ENCODE measurements at places on chromosomes 13 and 19.

GRCh38 chr13:110965038-110965754 lies 50.3 kb upstream of the ANKRD10 start:
- DNase-seq = no peak

DNA sequence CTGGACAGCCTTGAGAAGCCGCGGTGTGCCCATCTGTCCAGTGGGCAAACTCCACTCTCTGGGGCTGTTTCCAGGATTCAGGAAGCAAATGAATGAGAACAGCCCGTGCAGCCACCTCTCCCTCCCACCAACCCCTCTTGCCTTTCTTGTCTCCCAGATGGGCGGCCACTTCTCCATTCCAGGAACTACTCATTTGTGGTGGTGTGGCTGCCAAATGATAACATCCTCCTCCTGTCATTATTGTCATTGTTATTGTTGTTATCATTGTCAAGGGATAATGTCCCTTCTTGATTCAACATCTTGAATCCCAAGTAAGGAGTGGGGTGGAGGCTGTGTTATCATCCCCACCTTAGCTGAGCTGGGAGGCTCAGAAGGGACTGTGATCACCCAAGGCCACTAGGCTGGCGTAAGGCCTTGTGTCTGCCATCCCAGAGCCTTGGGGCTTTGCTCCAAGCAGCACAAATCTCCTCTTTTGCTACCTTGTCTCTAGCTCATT lies 1.6 kb downstream of the DNM2 start:
- no peak for DNase-seq

DNA sequence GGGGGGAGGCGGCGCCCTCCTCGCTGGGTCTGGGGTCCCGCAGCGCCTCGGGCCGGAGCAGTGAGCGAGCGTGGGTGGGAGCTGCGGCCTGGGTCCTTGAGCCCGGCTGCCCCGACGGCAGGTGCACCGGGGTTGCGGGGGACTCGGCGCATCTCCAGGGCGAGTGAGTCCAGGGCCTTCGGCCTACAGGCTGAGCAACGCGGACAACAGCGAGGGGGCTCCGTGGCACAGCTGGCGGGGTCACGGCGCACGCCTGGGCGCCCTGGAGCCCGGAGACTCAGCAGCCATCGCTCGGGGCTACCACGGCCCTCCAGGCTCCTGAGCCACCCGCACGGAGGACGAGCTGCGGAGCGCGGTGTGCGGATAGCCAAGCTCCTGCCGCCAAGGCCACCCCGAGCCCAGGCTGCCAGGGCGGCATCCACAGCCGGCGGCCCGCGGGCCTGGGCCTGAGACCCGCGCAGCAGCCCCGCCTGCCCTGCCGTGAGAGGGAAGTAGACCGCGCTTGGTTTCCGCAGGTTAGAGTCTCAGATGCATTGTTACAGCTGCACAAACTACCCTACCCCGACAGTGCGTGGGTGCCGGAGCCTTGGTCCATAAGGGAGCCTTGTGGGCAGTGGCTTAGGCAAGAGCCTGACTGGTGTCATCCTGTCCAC lies 253.9 kb upstream of the SGCG start:
- DNase-seq = no peak

DNA sequence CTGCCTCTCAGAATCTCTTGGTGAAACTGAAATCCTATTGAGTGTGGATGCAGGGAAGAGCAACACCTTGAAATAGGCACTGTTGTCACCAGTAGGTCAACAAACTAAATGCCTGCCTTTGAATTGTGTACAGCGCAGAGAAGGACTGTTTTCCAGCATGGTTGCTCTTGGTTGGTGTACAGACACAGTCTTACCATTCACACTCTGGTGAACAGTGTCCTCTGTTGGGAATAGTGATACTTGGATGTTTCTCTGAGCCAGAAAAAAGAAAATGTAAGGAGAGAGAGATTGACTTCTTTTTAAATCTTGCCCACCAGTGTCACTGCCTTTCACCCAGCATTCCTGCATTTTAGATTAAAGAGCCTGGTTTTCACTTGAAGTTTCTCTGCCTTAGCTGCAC lies 179.7 kb downstream of the STK24 start:
- no peak for DNase-seq

DNA sequence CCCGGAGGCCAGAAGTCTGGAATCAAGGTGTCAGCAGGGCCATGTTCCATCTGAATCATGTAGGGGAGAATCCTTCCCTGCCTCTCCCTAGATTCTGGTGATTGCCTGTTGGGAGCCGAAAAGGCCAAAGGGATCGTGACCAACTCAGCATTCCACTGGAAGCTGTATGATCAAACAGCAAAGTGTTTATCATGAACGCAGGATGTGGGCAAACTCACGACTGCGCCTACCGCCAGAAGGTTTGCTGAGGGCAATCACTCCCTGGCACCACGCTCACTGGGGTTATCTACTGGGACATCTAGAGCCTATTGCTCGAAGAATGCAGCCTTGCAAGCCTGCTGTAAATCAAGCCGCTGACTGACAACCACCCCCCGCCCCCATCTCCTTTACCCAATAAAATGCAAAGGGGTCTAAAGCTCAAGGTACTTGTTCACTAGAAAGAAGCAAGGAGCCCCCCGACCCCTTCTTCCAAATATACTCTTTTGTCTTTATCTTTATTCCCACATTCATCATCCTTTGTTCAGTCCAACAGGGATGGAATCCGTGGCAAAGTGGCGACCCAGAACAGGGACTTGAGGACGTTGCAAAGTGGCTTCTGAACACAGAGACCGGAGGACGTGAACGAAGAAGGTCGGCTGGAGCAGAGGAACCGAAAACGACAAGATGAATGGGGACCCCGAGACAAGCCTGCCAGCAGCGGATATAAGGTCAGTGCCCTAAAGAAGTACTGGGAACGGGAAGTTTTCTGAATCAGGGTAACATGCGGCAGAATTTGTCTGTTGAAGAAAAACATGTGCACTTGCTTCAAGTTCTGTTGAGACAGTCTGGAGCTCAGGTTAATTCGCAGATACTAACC lies 16.8 kb downstream of the CLEC4M start:
- DNase-seq = no peak

DNA sequence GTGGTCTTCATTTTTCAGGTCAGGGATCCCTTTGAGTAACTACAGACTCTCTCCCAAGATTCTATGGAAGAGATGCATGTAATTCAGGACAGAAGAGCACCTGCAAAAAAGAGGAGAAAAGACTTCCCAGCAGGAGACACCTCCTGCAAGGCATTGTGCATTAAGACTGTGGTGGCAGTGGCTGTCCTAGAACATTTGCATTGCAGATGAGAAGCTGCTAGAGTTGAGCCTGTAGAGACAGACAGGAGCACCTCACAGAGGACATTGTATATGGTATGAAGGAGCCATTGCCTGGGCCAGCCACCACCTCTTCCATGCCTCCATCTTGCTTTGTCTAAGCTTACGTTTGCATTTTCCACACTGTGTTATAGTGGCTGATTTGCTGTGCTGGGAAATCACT lies 11.2 kb upstream of the MYO16 start:
- DNase-seq = no peak

- DNase-seq = no peak
Observed at GRCh38 chr13:45370922-45371406, 30.0 kb upstream of the TPT1 start.

GRCh38 chr13:31198519-31198918 lies 1.3 kb upstream of the B3GLCT start:
- no peak for DNase-seq

GRCh38 chr13:35704331-35704730 lies 227.8 kb upstream of the MAB21L1 start:
- no peak for DNase-seq

DNA sequence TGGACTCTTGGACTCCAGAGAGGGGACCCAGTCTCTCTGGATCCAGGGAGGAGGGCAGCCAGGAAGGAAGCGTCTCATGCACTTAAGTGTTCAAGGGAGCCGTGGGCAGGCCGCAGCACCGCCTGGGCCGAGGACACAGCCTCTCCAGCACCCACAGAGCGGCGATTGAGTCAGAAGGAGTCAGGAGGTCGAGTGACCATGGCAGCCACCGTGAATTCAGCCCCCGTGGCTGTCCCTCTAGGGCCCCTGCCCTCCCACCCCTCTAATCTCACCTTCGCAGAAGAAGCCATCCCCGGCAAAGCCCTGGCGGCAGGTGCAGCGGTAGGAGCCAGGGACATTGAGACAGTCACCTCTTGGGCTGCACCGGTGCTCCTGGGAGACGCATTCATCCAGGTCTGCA lies 38.0 kb downstream of the FBN3 start:
- DNase-seq = no peak

DNA sequence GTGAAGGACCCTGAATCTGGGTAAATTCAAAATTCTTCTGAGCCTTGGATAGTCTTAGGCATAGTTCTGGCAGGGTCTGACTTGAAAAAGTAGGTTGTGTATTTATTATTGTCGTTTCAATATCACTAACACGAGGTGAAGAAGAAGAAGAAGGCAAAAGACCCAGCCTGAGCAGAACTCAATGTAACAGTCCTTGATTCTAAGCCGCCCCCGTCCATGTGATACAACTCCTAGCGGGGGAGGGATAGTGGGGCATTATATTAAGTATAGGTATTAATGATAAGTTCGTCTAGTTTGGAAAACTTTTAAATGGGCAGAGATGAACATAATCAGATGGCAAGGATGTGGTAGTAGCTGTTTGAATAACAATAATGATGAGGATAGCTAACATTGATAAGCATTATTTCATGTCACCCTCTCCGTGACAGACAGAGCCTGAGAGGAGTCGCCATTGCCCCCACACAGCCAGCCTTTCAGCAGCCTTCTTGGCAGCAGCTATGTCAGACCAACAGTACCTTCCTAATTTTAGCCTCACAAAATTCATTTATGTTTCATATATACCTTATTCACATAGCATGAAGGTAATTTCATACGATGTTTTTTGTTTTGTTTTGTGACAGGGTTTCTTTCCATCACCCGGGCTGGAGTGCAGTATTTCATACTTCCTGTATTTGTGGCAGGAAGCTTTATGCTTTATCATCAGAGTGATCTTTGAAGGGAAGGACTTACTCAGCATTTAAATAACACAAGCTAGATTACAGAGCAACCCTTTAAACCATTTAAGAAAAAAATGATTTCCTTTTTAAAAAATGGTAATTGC lies 64.4 kb upstream of the NPAS1 start:
- DNase-seq = no peak

DNA sequence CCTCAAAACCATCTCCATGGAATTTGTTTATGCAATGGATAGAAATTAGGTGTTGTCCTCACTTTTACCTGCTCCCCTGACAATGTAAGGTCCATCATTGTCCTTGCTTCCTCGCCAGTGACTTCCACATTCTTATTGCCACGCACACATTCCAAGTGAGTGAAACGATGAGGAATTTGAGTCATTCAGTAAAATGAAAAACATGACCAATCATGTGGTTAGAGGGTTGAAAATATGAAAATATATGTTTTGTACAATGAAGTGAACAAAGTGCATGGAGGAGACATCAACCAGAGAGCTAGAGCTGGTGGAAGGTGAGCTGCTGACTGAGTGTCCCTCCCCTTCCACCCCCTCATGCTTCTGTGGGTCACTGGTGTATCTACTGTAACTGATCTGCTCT lies 91.7 kb downstream of the ATP8A2 start:
- DNase-seq = no peak

- DNase-seq = no peak
Observed at GRCh38 chr19:48020686-48021085, 23.2 kb downstream of the CABP5 start.

DNA sequence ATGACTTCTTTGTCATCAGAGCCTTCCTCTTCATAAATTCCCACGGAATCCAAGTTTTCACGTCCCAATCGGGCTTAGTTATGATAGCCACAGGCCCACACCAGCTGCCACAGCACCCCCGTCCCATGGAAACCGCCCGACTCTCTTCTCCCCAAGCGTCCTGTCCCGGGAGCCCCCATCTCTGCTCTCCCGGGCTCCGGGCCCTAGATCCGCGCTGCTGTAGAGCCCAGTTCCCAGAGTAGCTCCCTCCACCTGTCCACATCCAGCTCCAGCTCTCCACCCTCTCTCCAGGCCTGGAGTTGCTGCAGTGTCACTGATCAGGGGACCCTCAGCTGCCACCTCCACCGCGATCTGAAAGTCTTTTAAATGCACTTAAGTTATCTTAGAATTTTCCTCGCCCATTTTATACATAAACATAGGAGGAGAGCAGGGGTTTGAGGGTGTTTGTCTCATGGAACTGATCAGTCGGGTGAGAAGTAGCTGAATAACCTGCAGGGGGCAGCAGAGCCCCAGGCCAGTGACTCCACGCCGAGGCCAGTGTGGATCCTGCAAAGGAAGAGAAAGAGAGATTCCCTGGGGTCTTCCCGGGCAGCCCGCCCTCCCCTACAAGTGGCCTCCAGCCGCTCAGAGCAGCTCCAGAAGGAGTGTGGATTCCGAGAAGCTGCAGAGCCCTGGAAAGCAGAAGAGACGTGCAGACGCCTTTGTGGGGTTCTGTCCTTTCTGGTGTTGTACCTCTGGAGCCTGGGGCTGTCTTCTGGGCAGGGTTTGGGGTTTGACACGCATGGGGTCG lies 1.1 kb upstream of the ZNF763 start:
- no peak for DNase-seq

- no peak for DNase-seq
Observed at GRCh38 chr19:16272945-16273344, 51.7 kb upstream of the KLF2 start.

DNA sequence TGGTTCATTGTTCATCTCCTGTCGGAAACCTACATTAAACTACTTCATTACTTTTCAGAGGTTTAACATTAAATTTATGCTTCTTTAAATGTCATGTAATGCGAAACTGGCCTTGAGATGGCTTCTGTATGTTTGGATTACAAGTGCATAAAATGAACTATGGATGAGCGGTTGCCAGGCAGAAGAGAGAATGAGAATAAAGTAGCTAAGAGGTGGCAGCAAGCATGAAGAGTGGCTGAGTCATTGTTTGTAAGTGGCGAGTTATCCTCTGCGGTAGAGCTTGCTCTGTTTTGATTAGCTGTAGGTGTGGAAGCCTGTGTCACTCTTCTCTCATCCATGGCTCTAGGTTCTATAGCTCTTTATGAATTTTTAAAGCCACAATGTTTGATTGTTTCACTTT lies 1139.6 kb upstream of the PCDH9 start:
- DNase-seq = no peak

- no peak for DNase-seq
Observed at GRCh38 chr13:113820813-113821651, 42.8 kb downstream of the GAS6 start.

DNA sequence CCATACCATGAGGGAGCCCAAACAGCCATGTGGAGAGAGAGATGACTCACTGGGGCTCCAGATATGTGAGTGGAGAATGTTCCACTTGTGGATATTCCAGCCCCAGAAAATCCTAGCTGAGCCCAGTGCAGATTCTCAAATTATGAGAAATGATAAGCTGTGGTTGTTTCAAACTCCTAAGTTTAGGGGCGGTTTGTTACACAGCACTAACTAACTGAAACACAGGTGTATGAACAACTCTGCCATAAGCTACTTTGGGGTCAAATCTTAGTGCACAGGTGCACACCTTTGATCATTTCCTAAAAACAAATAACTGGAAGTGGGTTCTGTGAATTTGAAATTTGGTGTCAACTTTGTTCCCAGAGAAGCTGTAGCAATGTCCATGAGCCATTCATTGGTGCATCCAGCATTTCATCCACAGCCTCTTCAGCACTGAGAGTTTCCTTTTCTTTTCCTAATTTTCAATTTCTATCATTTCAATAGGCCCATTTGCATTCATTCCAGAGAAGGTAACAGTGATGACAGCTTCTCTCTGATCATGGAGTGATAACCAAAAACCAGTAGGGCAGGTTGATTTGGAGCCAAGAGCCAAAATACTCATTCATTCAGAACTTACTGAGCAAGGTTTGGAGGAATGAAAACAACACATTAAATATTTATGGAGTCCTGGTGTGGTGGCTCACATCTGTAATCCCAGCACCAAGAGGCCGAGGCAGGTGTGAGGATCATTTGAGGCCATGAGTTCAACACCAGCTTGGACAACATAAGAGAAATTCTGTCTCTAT lies 8.8 kb upstream of the CLPP start:
- peak; percentile 75 for DNase-seq

GRCh38 chr13:109904218-109904617 lies 117.8 kb upstream of the IRS2 start:
- DNase-seq = no peak

All from LNCaP clone FGC (cell line).